ENCODE measurements at places on chromosomes 3 and 15. TPM values are rescaled to one million over a fixed set of nuclear protein-coding genes. Genes with fewer than 3 reads are reported as not detected.

GRCh38 chr15:93861956-93862741 is 369.2 kb upstream of the MCTP2 start:
- DNase-seq, result no peak

DNA sequence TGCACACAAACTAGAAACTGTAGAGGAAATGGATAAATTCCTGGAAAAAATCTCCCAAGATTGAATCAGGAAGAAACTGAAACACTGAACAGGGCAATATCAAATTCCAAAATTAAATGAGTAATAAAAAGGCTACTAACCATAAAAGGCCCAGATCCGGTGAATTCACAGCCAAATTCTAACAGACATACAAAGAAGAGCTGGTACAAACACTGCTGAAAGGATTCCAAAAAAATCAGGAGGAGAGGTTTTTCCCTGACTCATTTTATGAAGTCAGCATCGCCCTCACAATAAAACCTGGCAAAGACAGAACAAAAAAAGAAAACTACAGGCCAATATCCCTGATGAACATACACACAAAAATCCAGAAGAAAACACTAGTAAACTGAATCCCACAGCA is 462.4 kb upstream of the THBS1 start:
- DNase-seq, result no peak

PLAAT1 gene
- total RNA-seq, result not detected

EPHA3 gene
- 3.3 TPM for total RNA-seq
